ENCODE measurements at places on chromosomes 2 and 18.

DNA sequence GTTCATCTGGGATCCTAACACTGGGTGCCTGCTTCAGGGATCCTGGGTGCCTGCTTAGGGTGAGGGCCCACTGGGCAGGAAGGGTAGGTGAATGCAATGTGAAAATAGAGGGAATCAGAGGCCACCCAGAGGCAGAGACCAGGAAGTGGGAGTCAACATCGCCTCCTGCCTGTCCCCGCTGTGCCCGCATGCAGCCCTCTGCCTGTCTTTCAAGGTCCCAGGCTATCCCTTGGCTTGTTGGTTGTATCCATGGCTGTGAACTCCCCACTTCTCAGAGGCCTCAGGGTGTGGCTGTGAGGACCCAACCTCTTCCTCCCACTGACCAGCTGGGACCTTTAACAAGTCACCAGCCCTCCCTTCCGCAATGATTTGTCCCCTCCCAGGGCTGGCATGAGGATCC lies 26.5 kb downstream of the PSD4 start:
- peak; percentile 27 for DNase-seq
- no peaks in the 10 kb centered on the region for H3K27me3 ChIP-seq
- no peak overlapping the region for H3K27ac ChIP-seq
- no peak overlapping the region for H3K4me3 ChIP-seq
- H3K4me1 ChIP-seq = no peaks in the 10 kb centered on the region

DNA sequence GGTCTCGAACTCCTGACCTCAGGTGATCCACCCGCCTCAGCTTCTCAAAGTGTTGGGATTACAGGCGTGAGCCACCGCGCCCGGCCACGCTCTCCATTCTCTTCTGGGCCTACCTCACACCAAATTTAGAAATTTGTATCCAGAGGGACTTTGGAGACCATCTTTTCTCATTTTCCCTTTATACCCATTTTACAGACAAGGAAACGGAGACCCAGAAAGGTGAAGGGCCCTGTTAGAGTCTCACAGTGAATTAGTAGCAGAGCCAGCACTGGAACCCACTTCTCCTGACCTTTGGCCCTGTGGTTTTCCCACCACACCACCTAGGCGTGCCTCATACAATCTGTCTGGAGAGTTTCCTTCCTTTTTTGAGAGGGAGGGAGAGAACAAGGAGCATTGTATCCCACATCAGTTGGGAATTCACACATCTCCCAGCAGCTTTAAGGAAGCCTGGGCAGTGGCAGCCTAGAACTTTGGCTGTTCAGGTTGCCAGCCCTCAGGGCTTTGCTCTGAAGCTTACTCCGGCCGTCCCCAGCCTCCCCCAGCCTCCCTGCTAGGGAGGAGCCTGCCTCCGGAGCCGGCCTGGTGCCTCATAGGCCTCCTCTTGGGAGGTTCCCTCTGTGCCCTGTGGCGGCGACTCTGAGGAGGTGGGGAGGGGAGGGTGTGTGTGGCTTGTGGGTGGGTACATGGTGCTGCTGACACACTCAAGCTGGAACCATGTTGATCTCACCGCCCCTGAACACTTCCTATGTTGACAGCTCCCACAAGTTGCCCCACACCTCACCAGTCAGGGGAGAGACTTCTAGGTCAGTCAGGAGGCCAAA lies 13.8 kb downstream of the FOSL2 start:
- H3K27me3 ChIP-seq = no peaks in the 10 kb centered on the region
- no peak overlapping the region for H3K4me3 ChIP-seq
- no peak for DNase-seq
- peak overlapping the region; percentile 54 for H3K27ac ChIP-seq

DNA sequence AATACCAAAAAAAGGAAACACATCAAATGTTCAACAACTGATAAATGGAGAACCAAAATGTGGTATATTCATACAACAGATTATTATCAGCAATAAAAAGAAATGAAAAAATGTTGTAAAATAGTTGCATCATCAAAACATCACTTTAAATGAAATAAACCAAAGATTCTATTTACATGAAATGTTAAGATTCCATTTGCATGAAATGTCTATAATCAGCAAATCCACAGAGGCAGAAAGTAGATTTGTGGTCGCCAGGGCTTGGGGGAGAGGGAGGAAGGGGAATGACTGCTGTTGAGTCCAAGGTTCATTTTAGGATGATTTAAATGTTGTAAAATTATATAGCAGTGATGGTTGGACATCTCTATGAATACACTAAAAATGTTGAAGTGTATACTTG lies 181.9 kb downstream of the RTP5 start:
- no peaks in the 10 kb centered on the region for H3K27me3 ChIP-seq
- H3K36me3 ChIP-seq = no peaks in the 10 kb centered on the region
- H3K4me3 ChIP-seq = no peak overlapping the region
- no peak for DNase-seq
- H3K27ac ChIP-seq = no peak overlapping the region

GRCh38 chr18:46607926-46608325 lies 49.1 kb downstream of the LOXHD1 start:
- DNase-seq = no peak
- H3K4me3 ChIP-seq = no peak overlapping the region
- no peaks in the 10 kb centered on the region for H3K4me1 ChIP-seq
- H3K27ac ChIP-seq = no peak overlapping the region
- no peaks in the 10 kb centered on the region for H3K36me3 ChIP-seq
- no peaks in the 10 kb centered on the region for H3K27me3 ChIP-seq

All from tibial artery (tissue), 4 donors.